Activated CD4-positive, CD25-positive, alpha-beta regulatory T cell (primary cell): ENCODE measurements at places on chromosomes 1 and 21.

DNA sequence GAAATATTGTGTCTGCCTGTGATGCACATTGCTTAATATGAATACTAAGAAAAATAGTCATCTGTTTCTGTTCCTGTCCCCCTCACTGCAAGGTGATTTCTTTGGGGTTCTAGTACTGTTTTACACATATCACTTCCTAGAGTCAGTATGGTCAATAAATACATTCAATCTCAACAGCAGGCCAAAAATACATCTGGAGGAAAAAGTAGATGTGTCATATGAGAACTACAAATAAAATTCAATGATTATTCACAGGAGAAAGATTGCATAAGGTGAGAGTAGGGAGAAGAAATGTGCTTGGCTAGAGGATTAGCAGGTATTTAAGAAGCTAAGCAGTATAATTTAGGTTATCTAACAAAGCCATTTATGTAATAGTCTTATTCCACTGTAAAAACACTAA is 45.3 kb upstream of the SAMSN1 start:
- DNase-seq = no peak

GRCh38 chr1:83799594-83799993 is 199.3 kb downstream of the TTLL7 start:
- no peak for DNase-seq

DNA sequence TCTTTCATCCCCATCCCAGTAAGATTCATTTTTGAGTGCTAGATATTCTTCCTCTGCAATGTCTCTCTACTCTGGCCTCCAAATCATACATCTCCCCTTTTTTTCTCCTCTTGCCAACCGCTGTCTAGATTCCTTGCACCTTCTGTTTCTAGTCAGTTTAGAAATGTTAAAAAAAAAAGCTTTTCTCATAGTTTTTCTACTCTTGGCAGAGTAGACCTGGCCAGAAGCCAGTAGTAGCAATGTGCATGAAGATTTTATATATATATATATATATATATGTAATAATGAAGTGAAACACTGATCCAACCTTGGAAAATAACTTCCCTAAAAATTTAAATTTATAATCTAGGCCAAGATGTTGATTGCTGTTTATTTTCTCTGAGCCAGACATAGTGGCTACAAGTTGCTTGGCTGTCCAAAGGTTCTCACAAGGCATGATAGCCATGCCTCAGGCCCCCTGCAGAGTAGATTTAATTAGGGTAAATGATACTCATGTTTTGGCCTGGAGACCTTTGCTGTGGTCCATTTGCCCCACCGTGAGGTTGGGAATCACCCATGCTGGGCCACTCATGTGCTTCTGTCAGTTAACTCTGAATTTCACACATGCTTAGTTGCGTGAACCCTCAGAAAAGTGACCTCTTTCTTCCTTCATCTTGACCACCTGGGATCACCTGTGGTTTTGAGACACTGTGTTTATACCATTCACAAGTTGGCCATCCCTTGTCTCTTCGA is 103.4 kb upstream of the KCNE2 start:
- DNase-seq = no peak

DNA sequence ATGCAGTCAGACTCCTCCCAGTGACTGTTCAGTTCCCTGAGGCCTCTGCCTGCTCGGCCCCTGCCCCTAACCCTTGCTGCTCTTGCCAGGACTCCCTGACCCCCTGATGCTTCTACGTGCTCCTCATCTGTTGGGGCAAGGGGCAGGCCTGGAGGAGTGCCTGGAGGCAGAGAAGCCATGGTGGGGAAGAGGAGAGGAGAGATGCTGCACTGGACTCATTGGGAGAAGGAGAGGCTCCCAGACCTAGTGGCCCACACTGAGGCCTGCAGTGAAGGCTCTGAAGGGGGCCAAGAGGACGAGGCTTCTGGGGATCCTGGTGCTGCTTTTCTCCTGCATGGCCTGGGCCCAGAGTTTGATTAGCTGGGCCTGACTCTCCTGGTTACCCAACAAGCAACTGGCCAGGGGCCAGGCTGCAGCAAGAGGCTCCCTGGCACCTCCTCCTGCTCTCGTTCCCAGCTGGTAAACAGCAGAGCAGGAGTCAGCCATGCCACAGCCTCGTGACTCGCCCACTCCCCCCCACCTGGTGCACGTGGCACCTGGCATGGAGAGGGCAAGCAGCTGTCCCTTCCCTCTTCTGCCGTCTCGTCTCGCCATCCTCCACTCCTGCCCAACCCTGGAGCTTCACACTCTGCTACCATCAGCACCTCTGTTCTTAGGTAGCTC is 847 bp upstream of the RORC start:
- DNase-seq = no peak

DNA sequence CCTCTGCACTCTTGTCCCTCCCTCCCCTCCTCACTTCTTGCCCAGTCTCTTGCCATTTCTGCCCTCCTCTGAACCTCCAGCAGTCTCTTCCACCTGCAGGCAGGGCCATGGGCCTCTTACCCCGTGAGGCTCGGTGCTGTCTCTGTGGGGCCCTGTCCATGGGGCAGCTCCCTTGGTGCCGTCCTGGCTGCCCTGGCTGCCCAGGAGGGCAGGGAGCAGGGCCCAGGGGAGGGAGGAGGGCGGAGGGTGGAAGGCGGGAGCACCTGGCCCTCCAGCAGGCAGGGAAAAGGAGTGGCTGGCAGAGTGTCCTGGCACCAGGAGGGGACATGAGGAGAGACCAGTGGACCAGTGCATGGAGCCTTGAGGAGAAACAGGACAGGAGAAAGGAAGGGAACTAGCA is at the start of gene RORC:
RORC (minus strand) TSS at position 198 of the 400 bp plus-strand sequence; CDS start at position 160, 38 bp downstream.
- DNase-seq = no peak

DNA sequence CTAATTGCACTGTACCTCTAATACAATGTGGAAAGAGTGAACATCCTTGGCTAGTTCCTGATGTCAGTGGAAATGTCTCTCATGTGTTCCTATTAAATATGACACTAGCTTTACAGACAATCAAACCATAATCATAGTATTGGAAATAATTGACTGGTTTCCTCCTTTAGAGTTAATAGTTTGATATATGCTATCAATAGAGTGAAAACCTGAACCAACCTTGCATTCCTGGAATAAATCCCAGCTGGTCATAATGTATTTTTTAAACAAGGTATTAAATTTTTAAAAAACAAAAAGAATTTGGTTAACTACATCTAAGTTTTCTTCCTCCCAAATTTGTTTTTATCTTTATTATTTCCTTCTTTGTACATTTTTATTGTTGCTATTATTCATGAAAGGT is 226.1 kb downstream of the SLC45A1 start:
- DNase-seq = no peak

- no peak for DNase-seq
Observed at GRCh38 chr1:61353797-61354406, 271.5 kb downstream of the NFIA start.

DNA sequence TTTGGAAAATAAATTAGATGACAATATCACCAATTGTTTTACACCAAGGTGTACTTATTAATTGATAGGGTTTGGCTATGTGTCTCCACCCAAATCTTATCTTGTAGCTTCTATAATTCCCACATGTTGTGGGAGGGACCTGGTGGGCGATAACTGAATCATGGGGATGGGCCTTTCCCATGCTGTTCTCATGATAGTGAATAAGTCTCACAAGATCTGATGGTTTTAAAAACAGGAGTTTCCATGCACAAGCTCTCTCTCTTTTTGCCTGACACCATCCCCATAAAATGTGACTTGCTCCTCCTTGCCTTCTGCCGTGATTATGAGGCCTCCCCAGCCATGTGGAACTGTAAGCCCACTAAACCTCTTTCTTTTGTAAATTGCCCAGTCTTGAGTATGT is 131.0 kb upstream of the LMO4 start:
- no peak for DNase-seq

- DNase-seq = no peak
Observed at GRCh38 chr1:173530795-173531693, 53.9 kb downstream of the PRDX6 start.

GRCh38 chr1:197096137-197096536 is 29.1 kb upstream of the F13B start:
- DNase-seq = no peak

DNA sequence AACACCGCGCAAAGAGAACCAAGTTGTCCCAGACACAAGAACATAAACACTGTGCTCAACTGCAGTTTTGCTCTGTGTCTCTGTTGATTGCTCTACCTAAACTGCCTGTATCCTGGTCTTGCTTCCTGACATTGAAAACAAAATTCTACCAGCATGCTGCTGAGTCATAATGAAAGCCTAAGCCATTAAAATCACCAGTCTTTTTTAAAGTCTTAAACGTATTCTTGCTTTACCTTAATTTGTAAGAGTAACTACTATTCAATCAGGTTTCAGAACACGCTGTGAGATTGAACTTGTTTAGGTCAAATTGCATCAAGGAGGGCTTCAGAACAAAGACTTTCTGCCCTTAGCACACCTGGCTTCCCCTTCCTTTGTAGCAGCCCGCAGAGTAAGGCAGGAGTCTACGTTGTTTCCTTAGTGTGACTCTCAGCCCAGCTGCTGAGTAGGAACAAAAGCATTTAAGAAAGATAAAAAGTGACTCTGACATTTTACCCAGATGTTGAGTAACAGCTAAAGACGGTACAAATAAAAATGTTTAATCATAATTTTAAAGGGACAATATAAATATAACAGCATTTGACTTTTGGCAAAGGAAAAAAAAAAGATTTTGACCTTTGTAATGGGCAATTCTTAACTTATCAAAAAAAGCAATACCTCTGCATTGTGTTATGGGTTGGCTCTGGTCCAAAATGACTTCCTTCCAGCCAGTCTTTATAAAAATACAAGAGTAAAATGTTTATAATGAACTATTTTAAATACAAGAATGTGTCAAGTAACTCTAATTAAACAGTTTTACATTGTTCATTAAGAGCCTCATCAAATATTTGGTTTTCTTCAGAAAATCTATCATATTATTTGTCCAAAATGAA is 186.9 kb upstream of the ADGRL4 start:
- no peak for DNase-seq

DNA sequence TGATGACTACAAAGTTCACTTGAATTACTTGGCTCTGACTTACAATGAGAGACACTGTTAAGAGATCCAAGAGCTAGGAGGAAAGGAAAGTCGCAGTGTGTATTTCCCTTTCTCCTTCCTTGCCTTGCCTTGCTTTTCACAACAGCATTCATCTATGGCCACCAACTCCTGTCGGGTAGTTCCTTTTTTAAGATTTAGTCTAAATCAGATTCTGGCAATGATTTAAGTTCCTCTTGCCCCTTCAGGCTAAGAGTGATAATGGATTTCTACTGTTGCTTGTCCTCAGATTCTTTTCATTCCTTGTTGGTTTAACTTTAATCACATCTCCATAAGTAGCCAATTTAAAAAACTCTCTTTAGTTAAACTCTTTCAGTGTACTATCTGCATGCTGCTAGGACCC is 91.9 kb downstream of the GTF2B start:
- DNase-seq = no peak

GRCh38 chr21:46500224-46500861 is 41.7 kb downstream of the DIP2A start:
- DNase-seq = no peak

GRCh38 chr1:192775631-192776030 is 33.2 kb upstream of the RGS2 start:
- no peak for DNase-seq

DNA sequence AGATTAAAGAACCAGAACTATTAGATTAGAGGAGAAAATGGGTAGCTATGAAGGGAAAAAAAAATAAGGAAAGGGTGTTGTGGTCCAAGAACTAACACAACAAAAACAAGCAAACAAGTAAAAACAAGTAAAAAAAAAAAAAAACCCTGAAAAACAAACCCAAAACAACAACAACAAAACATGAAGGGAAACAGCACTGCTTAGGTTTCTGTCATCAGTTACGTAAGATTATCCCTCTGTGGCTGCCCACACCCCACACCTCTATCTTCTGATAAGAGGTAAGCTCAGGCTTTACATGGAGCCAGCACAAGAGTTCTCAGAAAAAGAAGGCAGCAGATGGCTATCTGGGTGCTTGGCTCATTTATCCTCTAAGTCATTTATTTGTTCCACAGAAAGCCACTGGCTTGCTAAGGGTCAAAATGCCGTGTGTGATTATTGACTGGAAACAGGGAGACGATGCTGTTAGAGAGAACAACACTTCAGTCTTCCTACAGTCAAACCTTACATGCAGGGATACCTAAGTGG is 57.5 kb downstream of the KIAA0319L start:
- DNase-seq = no peak
